ENCODE measurements at places on chromosomes 11 and 22.
A peak's percentile ranks its signal among the peaks of the same experiment; 100 is the strongest.

GRCh38 chr11:22566293-22566692 is 59.3 kb downstream of the FANCF start:
- no peak for DNase-seq

GRCh38 chr11:61011950-61012736 is 40.7 kb downstream of the CD6 start:
- DNase-seq = no peak

DNA sequence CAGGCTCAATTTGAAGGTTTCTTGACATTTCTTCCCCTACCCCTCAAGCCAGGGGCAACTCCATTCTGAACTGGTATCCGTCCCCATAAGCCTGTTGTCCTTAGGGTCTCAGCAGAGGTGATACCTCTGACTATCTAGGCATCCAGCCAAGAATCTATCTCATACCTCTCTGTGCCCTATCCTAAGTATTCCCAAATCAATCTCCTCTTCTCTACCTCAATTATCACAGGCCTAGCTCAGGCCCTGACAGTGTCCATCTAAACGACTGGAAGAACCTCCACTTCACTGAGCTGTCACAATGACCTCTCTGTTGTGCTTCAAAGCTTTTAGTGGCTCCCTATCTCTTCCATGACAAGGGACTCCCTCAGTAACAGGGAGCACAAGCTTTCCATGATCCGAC is 26.9 kb downstream of the HIRA start:
- no peak for DNase-seq

DNA sequence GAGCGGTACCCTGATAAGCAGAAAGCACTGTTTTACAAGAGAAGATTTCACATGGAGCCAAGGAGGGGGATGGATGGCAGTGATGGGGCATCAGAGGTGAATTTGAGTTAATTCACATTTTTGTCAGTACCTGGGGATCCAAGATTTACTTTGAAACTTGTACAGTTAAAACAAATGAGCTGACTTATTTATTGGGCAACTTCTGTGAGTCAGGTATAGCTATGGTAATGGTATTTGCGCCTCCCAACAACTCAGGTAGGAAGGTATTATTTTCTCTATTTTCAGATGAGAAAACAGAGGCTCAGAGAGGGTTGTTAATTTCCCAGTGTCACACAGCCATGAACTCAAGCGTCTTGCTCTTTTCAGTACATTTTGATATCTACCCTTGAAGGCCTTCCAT is 83.6 kb downstream of the PRR5L start:
- DNase-seq = no peak

- no peak for DNase-seq
Observed at GRCh38 chr11:120532832-120533196, 21.3 kb downstream of the GRIK4 start.

DNA sequence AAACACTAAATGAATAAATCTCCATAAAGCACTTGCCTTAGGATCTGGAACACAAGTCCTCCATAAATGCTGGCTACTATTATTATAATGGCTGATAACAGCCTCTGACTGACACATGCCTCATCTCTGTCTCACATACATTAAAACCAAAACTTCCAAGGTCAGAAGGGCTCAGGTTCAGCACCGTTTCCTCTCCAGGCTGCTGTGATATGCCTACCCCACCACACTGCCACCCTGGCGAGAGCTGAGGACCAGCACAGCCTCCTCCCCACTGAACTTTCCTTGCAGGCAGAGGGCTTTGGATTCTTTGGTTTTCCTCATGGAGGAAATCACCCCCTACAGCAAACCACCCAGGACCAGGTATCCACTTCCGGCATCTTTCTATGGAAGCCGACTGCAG is 112.8 kb downstream of the ABTB2 start:
- DNase-seq = no peak

- DNase-seq = no peak
Observed at GRCh38 chr11:66363187-66363601, 8.4 kb downstream of the SLC29A2 start.

DNA sequence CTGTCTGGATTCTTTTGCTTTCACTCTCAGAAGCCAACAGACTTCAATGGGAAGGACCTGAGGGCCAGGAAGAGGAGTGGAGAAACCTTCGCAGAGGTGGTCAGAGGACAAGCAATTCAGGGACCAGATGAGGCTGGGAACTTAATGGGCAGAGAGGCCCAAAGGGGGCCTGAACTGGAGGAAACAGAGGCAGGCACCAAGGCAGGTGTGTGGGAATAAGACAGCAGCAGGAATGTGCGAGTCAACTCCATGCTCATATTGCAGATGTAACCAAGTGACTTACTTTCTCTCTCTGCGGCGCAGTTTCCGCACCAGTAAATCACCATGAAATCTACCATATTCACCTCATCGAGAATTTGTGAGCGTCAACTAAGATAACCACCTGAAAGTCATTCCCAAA is 669.1 kb downstream of the NTM start:
- no peak for DNase-seq

- DNase-seq = no peak
Observed at GRCh38 chr22:26320447-26320846, 108.6 kb upstream of the ASPHD2 start.

GRCh38 chr11:57081356-57081755 is 92.6 kb downstream of the OR5AK2 start:
- DNase-seq = no peak

- DNase-seq = no peak
Observed at GRCh38 chr11:94794287-94795168, 26.4 kb downstream of the AMOTL1 start.

DNA sequence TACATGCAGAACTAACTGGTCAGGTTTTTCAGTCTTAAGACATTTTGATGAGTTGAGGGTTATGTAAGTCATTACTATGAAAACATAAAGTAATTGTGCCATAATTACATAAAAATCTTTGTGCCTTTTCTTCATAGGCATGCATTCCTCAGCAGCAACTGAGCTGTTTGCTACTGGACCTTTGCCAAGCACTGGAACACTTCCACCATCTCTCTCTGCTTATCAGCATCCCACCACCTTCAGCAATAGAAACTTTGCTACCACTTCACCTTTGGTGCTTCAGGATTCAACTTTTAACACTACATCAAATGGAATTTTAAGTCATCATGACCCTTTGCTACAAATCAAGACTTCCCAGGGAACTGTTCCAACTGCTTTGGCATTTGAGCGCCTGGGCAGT is 39.0 kb downstream of the QSER1 start:
- DNase-seq = no peak

GRCh38 chr11:16512198-16512898 is 156.0 kb upstream of the SOX6 start:
- no peak for DNase-seq

- DNase-seq = no peak
Observed at GRCh38 chr11:123381817-123382554, 48.1 kb upstream of the GRAMD1B start.

GRCh38 chr11:110584150-110584549 is 128.1 kb downstream of the ARHGAP20 start:
- no peak for DNase-seq

- DNase-seq = no peak
Observed at GRCh38 chr11:115659061-115659963, 155.1 kb upstream of the CADM1 start.

DNA sequence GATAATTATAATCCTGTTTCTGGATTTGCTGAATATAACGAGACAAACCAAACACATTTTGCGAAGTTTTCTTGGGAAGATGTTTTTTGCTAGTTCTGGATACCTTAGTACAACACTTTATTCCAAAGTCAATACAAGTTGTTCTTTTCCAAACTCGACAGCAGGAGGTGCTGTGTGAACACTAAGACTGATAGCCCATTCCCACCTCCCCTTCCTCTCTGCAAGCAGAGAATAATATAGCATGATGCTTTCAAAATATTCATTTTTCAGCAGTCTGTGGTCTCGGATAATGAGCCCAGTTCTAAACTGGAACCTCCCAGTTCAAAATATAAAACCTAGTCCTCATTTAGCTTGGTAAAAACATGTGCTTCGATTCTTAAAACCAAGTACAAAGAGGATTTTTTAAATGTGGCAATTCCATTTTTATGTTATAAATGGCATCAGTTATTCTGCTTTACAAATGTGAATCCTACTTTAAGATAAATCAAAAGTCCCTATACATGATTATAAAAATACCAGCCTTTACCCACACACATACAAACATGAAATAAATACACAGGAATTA is 129.1 kb downstream of the DCDC1 start:
- DNase-seq = peak; percentile 21

GRCh38 chr11:84930863-84931262 is 696.3 kb downstream of the DLG2 start:
- DNase-seq = no peak

- DNase-seq = no peak
Observed at GRCh38 chr22:46568102-46568809, 30.8 kb upstream of the CELSR1 start.

- no peak for DNase-seq
Observed at GRCh38 chr11:61413496-61413895, 16.3 kb downstream of the CPSF7 start.

- no peak for DNase-seq
Observed at GRCh38 chr22:19879992-19880785, 25.5 kb upstream of the GNB1L start.

- DNase-seq = no peak
Observed at GRCh38 chr11:63793161-63793560, 20.1 kb upstream of the SPINDOC start.

DNA sequence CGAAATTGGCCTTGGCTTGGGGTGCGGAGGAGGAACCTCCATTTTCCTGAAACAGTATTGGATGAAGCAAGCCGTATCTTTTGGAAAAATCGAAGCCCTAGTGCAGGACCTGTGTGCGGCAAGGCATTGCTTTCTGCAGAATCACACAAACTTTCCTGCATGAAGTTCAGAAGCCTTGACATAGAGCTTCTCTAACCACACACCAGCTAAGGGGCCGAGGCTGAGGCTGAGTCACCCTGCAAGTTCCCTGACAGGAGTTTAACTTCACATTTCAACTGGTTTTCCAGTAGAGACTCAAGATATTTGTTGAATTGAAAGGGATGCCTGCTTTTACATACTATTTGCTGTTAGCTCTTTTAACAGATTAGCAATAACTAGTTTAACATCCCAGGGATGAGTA is 67.8 kb downstream of the TCF20 start:
- no peak for DNase-seq

DNA sequence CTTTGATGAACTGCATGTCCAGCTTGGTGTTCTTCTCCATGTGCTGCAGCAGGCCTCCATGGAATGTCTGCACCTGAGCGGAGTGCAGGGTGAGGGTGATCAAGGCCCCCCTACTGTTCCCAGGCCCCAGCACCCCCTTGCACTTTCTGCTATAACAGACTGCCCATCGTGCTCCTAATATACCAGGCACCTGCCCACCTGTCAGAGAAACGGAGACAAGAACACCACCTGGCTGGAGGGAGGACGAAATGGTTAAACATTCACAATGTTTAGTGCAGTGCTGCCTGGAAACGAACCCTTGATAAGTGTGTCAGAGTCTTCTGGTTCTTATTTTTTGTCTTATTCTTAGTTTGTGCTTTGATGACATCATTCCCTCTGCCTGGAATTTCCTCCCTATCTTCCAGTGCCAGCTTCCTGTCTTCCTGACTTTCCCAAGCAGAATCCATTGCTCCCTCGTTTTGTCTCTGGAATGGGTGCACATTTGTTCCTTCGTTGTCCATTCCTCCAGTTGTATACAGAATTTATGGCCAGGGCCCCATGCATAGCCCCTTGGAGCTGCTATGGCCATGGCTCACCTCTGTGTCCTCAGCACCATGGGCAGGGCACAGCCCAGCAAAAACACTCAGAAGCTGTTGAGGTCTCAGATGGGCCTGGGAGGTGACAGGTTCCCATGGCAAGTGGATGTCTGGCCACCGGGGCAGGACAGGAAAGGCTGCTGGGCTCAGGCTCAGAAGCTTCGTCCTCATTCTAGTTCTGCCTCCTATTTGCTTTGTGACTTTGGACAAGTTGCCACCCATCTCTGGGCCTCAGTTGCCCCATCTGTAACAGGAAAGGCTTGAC is 11.9 kb downstream of the BAIAP2L2 start:
- DNase-seq = no peak

DNA sequence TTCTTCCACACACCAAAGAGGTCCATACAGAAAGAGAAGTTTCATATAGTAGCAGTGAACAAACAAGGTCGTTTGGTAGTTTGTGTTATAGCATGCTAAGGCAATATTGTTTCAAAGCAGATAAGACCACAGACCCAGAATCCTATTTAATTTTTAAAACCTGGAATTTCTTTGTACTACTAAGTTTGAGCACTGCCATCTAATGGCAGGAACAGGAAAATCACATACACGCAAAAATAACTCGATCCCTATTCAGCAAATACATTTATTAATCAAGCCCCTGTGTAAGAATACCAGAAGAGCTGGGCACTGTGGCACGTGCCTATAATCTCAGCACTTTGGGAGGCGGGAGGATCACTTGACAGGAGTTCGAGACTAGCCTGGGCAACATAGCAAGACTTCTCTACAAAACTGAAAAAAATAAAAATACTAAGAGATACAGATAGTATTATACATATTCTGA is 2.9 kb upstream of the BTBD10 start:
- no peak for DNase-seq

- peak; percentile 54 for DNase-seq
Observed at GRCh38 chr11:122655527-122656072, at the start of gene UBASH3B. UBASH3B (plus strand) TSS chr11:122655722; CDS start chr11:122656050, 328 bp downstream.

DNA sequence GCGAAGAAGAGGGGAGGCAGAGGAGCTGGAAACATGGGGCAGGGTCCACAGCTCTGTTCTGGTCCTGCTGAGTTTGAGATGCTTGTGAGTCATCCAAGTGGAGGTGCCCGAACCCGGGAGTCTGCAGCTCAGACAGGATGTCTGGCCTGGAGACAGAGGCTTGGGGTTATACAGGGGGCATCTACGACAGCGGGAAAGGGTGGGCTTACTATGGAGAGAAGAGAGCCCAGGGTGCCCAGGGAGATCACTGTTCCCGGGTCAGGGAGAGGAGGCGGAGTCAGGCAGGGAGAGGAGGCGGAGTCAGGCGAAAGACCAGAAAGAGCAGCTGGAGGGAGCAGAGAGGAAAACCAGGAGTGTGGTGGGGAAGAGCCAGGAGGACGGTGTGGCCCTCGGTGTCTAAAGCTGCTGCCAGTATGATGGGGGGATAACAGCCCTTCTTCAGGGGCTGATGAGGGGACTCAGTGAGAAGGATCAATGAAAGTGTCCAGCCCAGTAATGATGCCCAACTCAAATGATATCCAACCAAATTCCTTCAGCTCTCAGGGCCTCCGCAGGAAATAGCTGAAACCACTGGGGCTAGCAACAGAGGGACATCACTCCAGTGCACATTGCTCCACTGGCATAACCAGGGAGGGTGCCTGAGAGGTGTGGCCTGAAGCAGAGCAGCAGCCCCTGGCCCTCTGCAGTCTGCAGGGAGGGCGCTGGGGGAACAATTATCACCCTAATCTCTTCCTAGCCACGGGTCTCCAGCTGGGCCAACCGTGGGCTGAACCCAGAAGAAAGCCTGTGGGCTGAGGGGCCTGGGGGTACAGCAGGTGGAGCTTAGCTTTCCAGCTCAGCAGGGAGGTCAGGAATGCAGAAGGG is 2.6 kb upstream of the LTBP3 start:
- peak; percentile 29 for DNase-seq

GRCh38 chr11:33214187-33214586 is 43.0 kb upstream of the HIPK3 start:
- DNase-seq = no peak

Data from hippocampal formation (tissue), 2 donors.